Stimulated activated CD8-positive, alpha-beta memory T cell treated with anti-CD3 and anti-CD28 coated beads, Interleukin-7, amount 100 ng/mL, for 48 hours (primary cell): ENCODE measurements at places on chromosomes 4 and X.

DNA sequence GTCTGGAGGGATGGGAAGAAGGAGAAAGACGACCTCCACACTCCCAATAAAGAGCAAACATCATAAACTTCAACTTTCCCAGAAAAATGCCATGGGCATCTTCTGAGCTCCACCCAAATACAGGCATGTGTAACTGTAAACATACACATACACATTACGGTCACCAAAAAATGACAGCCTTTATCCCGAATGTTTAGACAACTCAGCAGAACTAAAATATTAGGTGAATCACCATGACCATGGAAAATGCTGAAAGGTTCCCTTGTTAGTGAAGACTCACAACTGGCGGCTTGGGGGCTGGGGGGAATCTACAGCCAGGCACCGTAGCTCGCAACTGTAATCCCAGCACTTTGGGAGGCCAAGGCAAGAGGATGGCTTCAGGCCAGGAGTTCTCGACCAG lies 33.0 kb downstream of the PRKX start:
- DNase-seq, result no peak

- peak; percentile 41 for DNase-seq
Observed at GRCh38 chr4:158209825-158210807, at the start of gene TMEM144. Gene TMEM144 (plus strand): TSS chr4:158210486. CDS start chr4:158212668, 2,182 bp downstream.

DNA sequence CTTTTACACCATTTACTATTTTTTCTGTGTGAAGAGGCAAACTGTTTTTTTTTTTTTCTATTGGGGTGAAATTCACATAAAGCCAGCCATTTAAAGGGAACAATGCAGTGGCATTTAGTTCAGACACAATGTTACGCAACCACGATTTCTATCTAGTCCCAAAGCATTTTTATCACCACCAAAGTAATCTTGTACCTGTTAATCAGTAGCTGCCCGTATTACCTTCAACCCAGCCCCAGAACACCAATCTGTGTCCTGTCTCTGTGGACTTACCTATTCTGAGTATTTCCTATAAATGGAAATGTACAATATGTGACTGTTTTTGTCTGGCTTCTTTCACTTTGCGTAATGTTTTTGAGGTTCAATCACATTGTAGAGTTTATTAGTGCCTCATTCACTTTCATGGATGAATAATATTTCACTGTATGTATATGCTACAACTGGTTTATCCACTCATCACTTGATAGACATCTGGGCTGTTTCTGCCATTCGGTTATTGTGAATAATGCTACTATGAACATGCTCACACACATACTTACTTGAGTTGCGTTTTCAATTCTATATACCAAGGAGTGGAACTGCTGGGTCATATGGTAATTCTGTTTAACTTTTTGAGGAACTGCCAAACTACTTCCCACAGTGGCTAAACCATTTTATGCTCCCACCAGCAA lies 116.2 kb downstream of the CDS1 start:
- DNase-seq, result no peak

DNA sequence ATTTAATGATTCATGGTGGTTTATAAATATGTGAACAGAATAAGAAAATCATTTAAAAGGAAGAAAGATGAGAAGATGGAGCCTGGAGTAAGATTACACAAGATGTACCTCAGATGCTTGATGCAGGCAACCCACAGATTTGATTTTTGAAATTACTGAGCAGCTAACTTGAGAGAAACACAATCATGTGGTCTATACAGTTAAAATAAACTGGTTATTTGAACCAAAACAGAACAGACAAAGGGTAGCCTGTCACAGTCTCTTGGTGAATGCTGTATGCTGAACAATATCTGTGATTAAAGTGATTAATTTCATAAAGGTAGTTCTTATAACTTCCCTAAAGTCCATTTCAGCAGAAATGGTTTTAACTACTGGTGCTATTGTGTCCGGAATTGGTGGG lies 4.2 kb downstream of the PI4K2B start:
- DNase-seq, result no peak

- DNase-seq, result no peak
Observed at GRCh38 chrX:74049126-74049525, 254.9 kb upstream of the ZCCHC13 start.

GRCh38 chr4:158833602-158834001 lies 64.8 kb downstream of the FNIP2 start:
- no peak for DNase-seq

DNA sequence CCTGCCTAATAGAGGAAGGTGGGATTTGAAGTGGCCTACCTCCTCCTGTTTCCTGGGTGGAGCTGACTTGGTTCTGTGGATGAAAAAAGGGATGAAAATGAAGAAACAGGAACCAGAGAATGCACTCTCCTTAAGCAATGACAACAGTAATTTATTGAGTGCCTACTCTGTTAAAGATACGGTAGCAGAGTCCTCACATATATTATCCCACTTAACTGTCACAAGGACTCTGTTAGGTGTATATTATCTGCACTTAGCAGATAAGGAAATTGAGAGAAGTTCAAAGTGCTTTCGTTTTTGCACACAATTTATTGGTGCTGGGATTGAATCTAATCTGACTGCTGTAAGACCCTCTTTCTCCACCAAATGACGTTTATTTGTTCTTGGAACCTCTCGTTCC lies 301.2 kb downstream of the PACRGL start:
- no peak for DNase-seq

DNA sequence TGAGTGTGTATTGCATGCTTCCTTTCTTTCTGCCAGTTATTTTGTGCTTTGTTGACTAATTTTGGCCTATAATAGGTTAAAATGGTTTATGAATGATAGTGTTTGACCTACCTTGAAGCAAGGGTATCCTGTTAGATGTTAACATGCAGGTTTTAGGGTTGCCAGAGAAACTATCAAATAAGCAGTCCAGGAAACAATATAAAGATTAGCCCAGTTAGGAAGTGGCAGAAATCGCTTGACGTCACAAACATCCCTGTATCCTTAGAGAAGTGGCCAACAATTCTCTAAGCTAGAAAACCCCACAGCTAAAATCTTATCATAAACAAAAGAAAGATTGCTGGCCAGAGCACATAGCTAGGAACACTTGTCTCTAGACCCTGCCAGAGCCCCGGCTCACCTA lies 3.8 kb downstream of the NAP1L5 start:
- DNase-seq, result no peak

DNA sequence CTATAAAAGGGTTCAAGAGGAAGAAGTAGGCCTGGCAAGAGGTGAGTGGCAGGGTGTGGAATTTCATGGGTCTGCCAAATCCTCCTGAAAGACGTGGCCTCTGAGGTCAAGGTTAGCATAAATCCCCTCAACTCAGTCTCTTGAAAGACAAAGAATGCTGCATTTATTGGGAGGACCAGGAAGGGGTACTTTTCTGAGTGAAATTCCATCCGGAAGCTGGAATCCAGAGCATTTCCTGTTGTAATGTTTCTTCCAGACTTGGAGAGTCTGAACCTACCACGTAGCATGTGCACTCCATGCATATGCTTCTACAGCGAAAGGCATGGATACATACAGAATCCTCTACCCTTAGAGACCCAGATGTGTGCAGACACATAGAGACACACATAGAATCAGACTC lies 13.4 kb upstream of the FGD1 start:
- no peak for DNase-seq

DNA sequence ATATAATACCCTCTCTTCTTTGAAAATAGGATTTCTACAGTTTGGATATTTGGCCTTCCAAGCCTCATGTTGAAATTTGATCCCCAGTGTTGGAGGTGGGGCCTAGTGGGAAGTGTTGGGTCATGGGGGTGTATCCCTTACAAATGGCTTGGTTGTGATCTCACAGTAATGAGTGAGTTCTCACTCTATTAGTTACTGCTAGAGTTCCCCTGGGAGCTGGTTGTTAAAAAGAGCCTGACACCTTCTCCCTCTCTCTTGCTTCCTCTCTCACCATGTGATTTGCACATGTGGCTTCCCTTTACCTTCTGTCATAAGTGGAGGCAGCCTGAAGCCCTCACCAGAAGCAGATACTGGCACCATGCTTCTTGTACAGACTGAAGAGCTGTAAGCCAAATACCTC lies 73.9 kb downstream of the HDAC8 start:
- DNase-seq, result no peak

- DNase-seq, result no peak
Observed at GRCh38 chr4:107603430-107603829, 116.6 kb downstream of the PAPSS1 start.

GRCh38 chr4:147576084-147576483 lies 41.1 kb upstream of the TMEM184C start:
- DNase-seq, result no peak

- DNase-seq, result no peak
Observed at GRCh38 chr4:181807771-181808170, 435.4 kb upstream of the TENM3 start.

DNA sequence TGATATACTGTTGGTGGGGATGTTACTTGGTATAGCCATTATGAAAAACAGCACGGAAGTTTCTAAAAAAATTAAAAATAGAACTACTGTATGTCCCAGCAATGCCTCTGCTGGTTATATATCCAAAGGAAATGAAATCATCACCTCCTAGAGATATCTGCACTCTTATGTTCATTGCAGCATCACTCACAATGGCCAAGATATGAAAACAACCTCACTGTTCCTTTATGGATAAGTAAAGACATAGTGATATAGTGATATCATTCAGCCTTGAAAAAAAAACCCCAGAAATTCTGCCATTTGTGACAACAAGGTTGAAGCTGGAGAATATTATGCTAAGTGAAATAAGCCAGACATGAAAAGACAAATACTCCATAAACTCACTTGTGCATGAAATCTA lies 543.8 kb upstream of the SLIT2 start:
- no peak for DNase-seq

DNA sequence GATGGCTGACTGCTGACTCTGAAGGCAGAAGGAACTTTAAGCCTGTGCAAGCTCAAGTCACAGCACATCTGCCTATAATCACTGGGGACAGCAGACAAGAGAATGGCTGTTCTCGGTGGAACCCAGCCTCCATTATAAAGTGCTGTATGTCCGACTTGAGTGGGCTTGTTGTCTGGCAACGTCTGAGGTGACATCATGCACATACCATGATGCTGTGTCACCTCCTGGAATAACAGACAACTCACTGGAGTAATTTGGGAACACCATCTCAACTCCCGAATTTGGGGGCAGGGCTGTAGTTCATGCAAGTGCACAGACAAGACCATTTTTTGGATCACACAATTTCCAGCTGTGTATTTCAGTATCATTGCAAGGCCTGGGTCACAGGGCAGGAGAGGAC lies 59.8 kb upstream of the GPM6B start:
- DNase-seq, result no peak

DNA sequence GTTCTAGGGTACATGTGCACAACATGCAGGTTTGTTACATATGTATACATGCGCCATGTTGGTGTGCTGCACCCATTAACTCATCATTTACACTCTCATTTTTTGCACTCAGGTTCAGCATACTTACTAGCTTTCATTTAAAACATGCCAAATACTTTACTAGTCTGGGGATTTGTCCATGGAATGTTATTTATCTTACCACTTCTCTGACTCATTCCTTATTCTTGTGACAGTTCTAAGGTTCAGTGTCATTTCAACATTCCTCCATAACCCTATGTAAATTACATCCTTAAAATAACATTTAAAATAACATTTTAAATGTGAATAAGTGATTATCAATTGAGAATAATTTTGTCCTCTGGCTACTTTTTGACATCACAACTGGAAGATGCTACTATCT lies 19.5 kb upstream of the SYTL5 start:
- no peak for DNase-seq

GRCh38 chrX:68894142-68894512 lies 65.3 kb downstream of the EFNB1 start:
- no peak for DNase-seq

GRCh38 chr4:40881096-40881495 lies 131.3 kb downstream of the NSUN7 start:
- no peak for DNase-seq

DNA sequence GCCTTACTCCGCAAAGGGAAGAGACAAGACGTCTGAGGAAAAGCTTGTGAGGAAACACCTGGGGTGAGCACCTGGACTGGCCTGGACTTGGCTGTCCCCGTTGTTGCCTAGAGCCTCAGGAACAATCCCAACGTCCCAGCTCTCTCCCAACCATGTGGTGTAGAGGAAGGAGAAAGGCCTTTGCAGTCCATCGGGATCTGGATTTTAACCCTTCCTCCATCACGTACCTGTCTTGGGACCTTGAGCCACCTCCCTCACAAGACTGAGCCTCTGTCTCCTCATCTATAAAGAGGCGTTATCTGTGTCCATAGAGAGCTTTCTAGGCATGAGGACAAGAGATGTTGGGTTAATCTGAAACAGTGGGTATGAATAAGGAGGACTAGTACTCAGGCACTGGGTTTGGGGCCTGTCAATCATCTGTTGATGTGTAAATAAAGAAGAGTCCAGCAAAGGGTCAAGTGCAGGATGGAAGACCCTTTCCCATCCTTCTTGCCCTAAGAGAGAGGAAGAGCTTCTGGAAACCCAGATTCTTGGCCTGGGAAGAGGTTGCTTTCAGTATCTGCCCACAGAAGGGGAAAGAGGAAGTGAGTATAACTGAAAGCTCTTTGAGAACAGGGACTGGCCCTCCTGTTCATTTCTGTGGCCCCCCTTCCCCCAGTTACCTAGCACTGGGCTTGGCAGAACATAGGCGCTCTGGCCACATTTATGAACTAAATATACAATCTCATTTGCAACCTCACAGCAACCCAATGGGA lies 137.1 kb downstream of the PJA1 start:
- DNase-seq, result no peak

DNA sequence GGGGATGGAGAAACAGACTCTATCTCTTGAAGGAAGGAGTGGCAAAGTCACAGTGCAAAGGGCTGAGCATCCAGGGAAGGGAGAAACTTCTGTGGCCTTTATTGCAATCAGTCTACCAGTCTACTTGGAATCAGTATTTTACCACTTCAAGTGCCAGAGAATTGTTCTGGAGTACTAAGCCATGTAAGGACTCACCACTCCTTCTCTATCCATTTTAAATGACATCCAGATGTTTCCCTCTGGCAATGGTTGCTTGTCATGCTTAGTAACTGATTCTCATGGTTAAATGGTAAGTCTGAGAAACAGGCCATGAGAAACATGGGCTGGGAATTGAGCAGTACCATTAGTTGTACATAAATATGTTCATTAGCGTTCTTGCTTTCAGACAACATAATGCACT lies 21.1 kb upstream of the SMIM10 start:
- DNase-seq, result no peak

- DNase-seq, result no peak
Observed at GRCh38 chrX:20205927-20206708, 60.6 kb downstream of the RPS6KA3 start.

DNA sequence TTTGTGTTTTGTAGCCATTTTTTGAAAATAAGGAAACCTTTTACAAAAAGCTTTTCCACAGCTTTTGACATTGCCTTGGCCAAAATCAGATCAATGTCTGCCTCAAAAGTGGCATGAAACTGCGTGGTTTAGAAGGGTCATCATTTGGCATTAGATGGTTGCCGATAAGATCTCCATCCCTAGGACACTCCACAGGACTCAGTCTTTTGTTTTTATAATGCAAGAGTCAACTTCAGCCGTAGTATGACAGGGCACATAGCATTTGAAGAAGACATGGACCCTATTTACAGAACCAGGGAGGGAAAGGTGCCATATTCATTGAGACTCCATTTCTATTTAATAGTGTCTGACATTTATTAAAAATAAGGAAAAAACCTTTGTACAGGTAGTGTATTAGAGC lies 1.3 kb downstream of the RTL8A start:
- no peak for DNase-seq
